ENCODE measurements at places on chromosomes 5 and 9.

DNA sequence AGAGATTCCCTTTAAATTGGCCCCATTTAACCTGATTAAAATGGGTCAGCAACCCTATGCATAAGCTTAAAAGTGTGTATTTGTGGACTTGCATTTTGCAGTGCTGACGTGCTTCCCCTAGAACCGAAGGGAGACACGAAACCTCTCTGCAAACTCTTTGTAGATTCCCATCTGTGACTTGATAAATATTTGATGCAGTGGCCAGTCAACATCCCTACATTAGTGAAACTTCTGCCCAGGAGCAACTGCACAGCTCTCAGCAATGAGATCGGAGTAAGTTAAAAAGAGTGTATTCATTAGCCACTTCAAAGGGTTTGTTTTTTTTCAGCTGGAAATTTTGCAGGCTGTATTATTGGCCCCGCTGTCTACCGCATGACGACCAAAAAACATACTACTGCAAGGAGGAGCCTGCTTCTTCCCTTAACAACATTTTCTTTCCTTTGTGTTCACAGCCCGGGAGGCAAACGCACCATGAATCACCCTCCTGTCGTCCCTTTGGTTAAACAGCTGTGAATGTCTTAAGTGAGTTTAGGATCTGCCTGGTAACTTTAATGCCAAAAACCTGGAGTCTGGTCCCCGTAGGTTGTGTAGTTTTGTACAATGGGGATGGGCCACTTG lies 38.0 kb upstream of the TCERG1 start:
- no peak for DNase-seq

DNA sequence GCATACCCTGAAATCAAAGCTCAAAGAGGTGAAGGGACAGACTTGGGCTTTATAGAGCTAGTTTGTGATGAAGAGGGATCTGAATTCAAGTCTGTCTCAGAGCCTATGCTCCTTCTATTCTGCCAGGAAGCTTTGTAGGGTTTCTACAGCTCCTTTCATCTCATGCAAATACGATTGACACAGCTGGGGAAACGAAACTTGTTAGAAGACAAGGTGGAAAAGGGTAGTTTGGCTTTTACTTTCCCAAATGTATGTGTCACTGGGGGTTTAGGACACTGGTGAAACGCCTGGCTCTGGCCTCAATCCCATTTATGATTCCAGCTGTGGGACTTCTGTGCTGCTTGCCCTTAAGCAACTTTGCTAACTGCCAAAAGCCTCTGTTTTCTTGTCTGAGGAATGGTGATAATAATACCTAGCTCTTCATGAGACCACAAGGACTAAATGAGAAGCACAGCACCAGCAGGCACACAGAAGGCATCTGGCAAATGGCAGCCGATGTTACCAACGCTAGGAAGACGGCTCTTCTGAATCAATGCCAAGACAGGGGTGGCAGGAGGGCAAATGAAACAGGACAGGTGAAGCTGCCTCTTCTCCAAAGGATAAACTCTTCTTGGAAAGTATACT lies 70.3 kb upstream of the EQTN start:
- DNase-seq: no peak

DNA sequence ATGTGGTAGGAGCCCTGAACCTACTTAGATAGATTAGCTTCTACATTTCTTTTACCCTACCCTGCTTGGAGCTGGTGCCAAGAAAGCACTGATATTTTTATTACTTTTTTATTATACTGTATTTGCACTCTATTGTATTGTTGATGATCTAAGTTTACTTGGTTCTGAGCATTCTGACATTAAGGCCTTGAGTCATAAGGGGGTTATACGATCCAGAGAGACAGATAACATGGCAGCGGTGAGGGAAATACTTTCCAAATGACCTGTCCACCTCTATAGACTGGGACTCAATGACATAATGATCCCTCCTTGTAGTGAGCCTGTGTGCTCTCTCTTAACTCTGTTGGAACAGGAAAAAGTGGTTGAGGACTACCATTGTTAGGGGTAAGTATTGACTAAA lies 176.3 kb downstream of the MAN2A1 start:
- no peak for DNase-seq

- no peak for DNase-seq
These were observed 15.6 kb upstream of the CLK4 start for GRCh38 chr5:178642351-178642909.

- no peak for DNase-seq
These were observed 404.6 kb upstream of the ARRDC3 start for GRCh38 chr5:91787718-91788117.

- no peak for DNase-seq
These were observed 2.0 kb upstream of the MAP3K1 start for GRCh38 chr5:56813302-56813701.

DNA sequence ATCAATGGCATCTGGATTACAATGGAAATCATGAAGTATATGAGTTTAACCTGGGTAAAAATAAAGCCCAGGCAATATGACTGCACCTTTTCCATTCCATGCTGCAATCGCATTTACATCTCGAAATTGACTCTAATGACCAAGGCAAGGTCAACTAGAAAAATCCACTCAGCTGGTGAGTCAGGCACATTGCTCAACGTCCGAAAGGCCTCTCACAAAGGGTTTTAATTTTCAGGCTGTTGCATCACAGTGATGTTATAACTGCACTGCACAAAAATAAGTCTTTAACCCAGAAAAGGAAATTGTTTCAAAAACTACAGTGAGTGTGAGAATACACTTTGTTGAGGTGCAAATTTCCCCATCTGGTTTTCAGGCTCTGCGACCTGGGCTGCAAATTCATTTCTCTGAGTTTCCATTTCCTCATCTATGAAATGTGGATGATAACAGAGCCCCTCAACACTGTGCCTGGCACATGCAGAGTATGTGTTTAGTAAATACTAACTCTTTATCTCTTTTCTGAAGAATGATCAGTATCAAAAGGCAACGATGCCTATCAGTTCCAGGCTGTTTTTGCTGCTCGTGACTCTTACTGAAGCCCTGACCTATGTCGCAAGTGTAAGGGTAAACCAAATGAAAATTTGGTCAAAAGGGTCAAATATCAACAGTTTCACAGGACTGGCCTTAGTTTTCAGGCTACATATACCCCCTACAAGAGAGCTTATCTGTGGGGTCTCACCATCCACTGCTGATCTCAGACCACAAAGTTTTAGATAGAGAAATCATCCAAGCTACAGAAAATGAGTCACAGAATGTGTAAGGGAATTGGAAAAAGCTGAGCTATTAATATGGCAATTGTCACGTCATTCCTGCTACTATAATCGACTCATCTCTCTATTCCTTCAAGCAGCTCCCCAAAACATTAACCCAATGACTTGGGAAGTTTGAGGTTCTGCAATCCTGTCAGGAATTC lies 4.1 kb downstream of the NFIL3 start:
- DNase-seq: no peak

GRCh38 chr5:89901983-89902382 lies 507.6 kb downstream of the CETN3 start:
- no peak for DNase-seq

DNA sequence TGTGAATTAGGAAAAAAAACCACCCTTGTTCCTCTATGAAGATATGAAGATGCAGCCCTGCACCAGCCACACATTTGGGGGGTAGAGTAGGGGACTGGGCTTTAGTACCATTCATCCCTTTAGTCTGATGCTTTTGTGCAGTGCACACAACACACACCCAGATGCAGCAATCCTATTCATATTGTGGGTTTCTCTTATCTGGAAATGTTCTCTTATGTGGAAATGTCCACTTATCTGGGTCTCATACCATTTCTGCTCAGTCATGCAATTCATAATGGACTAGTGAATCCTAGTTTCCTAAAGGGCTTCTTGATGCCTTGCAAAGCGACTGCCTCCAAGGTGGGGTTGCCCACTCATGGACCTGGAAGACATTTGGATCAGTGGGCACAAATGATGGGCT lies 47.8 kb downstream of the C9orf152 start:
- DNase-seq: no peak

GRCh38 chr5:123929055-123929474 lies 417.1 kb downstream of the CSNK1G3 start:
- no peak for DNase-seq

GRCh38 chr5:177501874-177502678 lies 4.7 kb upstream of the PDLIM7 start:
- no peak for DNase-seq

GRCh38 chr9:72169178-72169577 lies 19.9 kb downstream of the GDA start:
- DNase-seq: no peak

- DNase-seq: no peak
These were observed 60.7 kb downstream of the SLC1A1 start for GRCh38 chr9:4550777-4551484.

- DNase-seq: no peak
These were observed 92.3 kb downstream of the DAP start for GRCh38 chr5:10668697-10669096.

GRCh38 chr5:50401336-50401735 lies 39.8 kb downstream of the EMB start:
- DNase-seq: no peak

DNA sequence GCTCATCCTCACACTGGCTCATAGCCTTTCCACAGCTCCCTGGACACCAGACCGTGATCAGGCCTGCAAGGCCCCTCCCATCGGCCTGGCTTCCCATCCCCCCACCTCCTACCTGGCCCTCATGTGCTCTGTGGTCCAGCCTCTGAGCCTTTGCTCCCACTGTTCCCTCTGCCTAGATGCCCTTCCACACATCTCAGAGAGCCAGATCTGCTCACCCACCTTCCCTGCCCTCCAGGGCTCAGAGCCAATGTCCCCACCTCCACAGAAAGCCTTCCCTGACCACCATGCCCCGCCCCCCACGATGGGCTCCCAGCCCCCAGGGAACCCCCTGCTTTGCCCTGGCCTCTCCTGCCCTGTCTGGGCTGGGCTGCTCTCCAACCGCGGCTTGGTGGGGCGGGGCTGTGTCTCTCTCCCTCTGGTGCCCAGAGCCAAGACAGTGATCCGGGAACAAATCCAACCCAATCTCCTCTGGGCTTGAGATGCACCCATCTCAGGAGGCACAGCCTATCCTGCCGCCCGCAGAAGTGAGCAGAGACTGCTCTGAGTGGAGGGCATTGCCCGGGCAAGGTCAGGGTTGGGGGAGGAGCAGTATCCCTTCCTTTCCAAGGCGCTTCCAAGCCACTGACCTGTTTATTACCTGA lies 1.6 kb downstream of the NINJ1 start:
- no peak for DNase-seq

- DNase-seq: no peak
These were observed 2.5 kb downstream of the F2R start for GRCh38 chr5:76718381-76718832.

- DNase-seq: no peak
These were observed 2.0 kb downstream of the FCHSD1 start for GRCh38 chr5:141649056-141649688.

DNA sequence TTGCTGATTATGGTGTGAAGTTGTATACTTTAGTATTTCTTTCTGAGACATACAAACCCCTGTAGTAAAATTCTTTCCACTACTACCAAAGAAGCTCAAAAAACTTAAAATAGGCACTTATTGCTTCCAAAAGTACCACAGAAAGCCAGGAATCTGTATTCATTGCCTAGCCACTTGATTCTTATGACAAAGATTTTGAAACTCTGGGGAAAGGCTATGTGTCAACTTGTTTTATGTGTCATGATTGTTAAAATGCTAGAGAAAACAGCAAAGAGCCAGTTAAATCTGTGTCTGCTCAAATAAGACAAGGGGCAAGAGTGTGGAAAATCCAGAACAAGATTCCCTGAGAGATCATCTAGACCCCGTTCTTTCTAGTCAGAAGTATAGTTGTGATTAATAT lies 6.0 kb downstream of the KIF2A start:
- DNase-seq: no peak

GRCh38 chr5:168291342-168291963 lies at the start of gene WWC1:
Gene WWC1, plus strand, starts transcription at chr5:168291645. Its CDS starts 508 bp downstream, at chr5:168292153.
- peak; percentile 10 for DNase-seq

DNA sequence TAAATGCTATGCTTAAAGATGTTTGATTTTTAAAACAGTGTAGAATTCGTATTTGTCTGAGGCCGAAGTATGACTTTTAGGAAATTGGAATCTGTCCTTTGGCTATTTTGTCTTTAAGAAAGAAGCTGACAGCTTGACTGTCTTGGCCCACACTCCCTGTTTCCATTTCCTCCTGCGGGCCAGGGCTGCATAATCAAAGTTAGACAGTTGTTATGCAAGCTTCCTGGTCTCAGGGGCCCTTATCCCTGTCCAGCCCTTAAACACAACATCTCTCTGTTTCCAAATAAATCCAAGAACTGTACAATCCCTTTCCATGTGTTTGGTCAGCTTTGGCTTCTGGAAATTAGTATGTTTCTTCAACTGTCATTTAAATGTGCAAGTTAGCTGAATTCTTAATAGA lies 54.6 kb upstream of the ECM2 start:
- DNase-seq: no peak

DNA sequence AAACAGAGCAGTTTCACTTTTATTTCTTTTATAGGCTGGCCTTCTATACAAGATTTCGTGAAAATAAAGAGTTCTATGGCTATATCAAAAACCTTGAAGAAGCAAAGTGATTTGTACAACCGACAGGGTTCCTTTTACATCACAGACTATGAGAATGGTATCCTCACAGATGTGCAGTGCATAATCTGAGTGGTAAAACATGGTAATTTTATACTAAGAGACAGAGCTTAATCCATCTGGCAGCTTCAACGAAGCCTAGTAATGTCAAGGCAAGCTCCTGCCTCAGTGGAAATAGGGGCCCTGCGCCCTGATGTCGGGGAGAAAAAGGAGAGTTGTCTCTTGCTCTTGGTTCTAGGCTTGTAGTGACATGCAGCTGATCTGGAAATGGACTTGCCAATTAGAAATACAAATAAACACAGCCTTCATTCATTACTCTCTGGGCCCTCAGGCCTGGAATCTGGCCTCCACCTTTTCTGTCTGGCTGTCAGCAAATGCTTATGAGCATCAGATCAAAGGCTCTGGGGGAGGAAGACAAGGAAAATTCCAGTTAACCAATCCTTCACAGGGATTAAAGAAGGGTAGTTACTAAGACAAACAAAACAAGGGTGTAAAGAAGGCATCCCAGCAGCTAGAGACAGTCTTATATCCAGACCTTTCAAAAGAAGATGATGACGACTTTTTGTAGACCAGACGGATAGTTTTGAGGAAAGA lies 33.6 kb upstream of the TRIM32 start:
- no peak for DNase-seq

DNA sequence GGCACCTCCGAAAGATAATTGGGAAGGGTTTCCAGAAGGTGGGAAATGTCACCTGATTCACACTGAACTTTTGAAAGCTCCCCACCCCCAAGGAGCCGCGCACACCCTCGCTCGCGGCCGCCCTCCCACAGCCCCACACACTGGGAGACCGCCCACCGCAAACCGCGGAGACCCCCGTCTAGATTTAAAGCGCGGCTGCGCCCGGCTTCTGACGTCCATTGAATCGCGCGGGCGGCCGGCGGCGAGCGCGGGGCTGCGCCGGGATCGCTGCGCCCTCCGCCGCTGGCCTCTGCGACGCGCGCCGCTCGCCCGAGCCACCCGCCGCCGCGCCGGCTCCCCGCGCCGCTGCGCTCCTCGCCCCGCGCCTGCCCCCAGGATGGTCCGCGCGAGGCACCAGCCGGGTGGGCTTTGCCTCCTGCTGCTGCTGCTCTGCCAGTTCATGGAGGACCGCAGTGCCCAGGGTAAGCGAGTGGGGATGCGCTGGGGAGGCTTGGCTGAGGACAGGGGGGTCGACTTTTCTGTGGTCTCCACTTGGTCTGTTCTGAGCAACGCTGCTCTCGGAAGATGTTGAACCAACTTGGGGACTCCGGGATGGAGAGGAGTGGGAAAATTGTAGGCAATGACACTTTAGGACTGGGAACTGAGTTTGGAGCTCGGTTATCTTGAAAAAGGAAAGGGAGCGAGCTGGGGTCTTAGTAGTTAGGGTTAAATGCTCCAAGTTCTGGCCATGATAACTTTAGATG lies at the start of gene FST:
Gene FST, plus strand, starts transcription at position 214 of the 743 bp plus-strand sequence. Its CDS starts 163 bp downstream, at position 377.
- no peak for DNase-seq

- no peak for DNase-seq
These were observed 278.0 kb downstream of the CETN3 start for GRCh38 chr5:90131383-90132133.

GRCh38 chr5:11642438-11642837 lies 261.8 kb downstream of the CTNND2 start:
- no peak for DNase-seq

Data from stimulated activated CD8-positive, alpha-beta memory T cell treated with anti-CD3 and anti-CD28 coated beads, Interleukin-2, amount 100 ng/mL, for 48 hours (primary cell).